ENCODE measurements at places on chromosomes 3 and 15.

DNA sequence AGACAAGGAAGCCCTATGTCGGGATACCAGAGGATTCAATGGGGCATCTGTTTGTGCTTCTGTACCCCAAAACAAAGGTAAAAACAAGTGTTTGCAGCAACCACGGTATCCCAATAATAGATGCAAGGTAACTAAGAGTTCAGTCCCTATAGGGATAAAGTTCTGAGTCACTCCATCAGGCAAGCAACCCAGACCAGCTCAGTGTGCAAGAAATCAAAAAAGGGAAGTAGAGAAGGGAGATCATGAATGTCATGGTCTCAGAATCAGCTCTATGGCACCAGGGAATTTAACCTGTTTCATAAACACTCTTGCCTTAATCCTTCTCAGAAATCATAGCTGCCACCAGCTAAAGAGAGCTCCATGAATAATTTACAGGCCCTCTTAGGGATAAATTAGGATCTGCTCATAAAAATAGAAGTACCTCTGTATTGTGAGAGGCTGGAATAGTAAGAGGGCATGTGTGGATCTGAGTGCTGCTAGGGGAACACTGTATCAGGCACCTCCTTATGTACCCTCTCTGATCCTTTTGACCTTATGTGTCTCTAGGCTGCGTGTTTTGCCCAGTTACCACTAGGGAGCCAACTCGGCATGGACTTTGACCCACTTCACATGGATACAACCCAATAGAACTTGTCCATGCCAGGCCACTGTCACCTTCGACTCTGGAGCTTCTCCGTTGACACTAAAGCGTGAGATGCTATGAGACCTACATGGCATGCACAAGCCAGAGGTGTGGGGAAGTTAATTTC is 754.6 kb downstream of the AGBL1 start:
- DNase-seq, result no peak

GRCh38 chr3:160886421-160886820 is 130.4 kb downstream of the PPM1L start:
- no peak for DNase-seq

DNA sequence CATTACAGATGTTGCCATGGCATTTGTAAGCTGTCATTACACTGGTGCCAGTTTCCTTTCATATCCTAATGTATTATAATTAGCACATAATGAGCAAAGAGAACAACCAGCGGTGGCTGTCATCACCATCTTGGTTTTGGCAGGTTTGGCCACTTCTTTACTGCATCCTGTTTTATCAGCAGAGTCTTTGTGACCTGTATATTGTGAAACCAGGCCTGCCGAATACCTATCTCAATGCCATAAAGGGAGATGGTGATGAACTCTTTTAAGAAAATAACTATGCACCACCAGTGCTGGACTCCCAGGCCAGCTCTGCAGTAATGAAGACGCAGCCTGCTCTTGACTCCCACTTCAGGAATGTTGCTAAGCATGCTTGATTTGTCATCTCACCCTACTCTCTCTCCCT is 458.1 kb upstream of the NR2F2 start:
- no peak for DNase-seq

DNA sequence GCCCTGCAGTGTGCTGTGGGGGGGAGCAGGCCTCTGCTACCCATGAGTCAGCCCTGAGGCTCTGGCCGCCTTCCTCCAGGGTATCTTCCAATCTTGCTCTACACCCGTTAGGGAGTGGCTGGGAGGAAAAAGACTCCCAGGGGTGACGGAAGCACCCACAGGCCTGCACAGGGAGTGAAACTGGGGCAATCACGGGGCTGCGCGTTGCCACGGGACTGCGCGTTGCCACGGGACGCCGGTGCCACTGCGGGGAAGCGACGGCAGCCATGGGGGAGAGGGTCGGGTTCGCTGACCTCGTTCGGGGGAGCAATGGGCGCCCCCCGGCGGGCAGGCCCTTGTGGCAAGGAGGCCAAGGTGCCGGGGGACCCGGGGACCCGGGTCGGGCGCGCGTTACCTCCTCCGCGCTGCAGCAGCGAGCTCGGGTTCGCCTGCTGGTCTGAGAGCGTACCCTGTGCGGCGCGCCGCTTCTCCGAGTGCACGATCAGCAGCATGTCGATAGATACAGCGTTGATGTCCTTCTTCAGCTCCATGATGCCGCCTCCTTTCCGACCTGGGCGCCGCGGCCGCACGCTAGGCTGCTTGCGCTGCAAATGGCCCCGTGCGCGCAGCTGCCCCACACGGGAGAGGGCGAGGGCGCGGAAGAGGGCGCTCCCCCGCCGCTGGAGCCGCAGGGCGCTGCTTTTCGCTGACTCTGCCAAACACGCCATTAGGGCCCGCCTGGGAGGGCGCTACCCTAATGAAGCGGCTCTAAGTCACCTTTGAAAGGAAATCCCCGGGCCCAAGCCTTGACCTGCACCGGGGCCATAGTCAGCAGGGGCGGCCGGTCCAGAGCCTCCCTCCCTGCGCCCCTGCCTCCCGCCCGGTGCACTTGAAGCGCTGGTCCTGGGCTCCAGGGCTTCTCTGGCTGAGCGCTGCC is at the start of gene KY:
KY (minus strand) TSS at position 592 of the 916 bp plus-strand sequence; CDS start at position 530, 62 bp downstream.
- no peak for DNase-seq

DNA sequence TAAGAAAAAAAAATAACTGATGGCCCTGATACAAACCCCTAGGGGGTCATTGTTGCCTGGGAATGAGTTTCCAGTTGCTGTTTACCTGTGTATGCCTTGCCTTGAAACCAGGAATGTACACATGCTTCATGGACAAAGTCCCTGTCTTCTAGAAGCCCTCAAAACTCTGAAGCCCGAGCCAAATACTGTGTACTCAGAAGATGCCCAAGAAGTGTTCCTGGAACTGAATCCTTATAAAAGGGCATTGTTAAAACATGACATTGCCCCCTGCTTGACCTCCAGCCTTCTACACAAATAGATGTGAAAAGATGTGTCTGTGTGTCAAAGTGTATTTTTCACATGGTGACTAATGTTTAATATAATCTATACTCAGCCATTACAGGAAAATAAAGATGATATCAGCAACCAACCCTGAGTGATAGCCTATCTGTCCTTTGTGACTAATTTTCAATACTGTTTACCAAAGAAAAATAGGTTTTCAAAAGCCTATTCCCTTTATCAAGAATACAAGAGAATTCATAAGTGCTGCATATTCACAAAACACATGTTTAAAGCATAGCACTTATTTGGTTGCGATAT is 325.9 kb downstream of the MECOM start:
- no peak for DNase-seq

- no peak for DNase-seq
Measured at GRCh38 chr15:47179988-47180387, 537.3 kb upstream of the SEMA6D start.

- DNase-seq, result no peak
Measured at GRCh38 chr15:83278191-83278590, 6.3 kb downstream of the BNC1 start.

GRCh38 chr3:98692787-98693473 is 70.2 kb upstream of the ST3GAL6 start:
- no peak for DNase-seq

DNA sequence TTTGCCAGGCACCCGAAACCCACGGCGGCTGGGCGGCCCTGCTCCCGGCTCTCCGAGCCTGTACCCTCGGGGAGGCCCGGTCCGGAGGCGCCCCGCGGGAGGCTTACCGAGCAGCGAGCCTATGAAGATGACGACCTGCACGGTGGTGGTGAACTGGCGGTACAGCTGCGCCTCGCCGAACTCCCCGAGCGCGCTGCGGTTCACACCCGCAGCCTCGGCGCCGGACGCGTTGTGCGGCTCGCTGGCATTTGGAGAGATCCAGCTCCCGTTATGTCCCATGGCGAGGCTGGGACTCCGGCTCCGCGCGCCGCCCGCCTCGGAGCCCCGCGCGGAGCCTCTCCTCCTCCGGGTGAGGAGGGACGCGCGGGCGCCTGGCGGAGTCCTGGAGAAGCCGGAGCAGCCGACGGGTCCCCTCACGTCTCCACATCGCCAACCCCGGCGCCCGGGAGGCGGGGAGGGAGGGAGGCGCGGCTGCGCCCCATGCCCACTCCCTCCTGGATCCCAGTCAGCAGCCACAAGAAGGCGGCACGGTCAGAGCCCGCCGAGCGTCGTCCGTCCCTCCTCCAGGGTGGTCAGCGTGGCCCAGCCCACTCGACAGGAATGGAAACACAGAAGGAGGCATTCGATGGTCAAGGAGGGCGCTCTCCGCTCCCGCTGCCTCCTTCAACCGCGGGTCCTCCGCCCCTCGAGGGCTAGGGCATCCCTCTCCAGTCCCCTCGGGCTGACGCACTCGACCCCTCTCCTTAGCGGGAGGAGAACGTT is at the start of gene GPR176:
GPR176 (minus strand) TSS at position 519 of the 762 bp plus-strand sequence; CDS start at position 279, 240 bp downstream.
- DNase-seq, result no peak

GRCh38 chr3:71476950-71477349 is 106.6 kb downstream of the FOXP1 start:
- no peak for DNase-seq

- DNase-seq, result no peak
Measured at GRCh38 chr3:71521940-71522876, 61.3 kb downstream of the FOXP1 start.

- DNase-seq, result no peak
Measured at GRCh38 chr3:158260392-158260791, 150.5 kb downstream of the RSRC1 start.

DNA sequence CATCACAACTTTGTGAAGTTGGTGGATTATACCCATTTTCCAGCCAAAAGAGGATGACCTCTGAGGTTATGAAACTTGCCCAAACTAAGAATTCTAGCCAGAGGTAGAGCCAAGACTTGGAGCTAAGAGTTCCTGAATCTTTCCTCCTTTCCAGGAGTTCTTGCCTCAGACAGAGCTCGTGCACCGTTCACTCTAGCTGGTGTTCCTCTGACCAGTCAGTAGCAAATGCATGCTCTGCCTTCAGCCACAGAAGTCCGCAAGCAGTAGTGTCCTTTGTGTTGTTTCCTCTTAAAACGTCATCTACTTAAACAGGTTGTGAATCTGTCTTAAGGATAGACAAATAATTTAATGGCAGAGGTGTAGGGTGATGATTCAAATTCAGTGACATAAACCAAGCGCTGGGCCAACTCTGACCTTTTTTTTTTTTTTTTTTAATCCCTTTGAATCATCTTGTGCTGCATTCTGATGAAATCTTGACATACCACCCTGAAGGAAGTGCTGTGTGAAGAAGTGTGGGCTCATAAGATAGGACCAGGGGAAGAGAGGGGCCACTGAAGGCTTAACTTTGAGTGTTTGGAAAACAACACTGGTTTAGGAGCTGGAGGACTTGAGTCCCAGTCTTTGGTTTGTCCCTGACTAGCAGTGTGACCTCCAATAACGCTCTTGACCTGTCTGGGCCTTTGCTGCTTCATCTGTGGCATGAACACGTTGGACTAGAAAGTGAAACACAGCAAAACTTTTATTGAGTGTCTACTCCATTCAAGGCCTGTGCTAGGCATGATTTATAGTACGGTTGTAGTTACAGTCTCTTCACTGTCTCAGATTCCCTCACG is 53.4 kb downstream of the ITPR1 start:
- DNase-seq, result no peak

DNA sequence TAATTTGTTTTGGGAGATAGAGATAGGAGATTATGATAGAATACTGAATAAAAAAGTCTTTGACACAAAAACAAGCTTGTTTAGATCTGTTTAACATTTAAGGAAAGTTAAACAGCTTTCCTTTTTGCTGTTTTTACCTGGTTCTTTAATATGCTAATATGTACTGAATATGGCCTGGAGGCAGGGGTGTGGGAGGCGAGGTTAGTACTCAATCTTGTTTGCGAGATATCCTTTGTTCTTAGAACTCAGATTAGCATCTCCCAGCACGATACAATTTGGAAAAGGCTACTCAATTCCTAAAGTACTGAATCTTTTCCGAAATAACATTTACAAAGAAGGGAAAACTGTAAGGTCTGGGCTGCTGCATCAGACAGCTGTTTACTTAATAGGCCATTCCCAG is 40.8 kb upstream of the ST3GAL6 start:
- no peak for DNase-seq

DNA sequence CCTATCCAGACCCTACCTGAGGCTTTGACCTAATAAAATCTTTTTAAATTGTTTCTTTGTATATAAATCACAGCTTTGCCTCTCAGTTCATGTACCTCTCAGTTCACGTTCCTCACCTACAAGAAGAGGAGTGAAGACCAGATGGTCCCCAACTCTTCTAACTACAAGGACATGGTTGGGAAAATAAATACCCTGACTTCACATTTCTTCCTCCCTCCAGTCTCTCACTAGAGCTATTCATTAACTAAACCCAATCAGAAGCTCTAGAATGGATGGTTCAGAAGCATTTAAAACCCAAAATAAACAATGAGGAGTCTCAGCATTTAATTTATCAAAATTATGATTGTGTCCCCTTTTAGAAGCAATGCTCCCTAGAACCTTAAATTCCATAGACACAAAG is 97.3 kb upstream of the AGTR1 start:
- no peak for DNase-seq

DNA sequence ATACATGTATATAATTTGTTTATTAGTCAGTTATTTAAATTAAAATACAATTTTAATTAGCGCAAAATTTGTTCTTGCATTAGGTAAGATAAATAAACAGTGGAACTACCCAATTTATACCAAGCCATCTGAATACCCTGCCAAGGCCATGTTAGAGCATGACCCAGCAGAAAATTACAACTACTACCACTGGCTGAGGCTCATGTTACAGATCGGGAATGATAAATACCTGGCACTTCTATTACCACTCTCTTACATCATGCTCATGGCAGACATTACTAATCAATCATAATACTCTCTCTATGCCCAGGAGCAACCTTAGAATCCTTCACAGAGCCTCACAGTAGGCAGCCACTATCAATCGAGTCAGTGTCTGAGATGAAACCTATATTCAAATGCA is 21.2 kb upstream of the LMOD3 start:
- DNase-seq, result no peak

GRCh38 chr15:34855893-34856292 is 60.5 kb upstream of the ACTC1 start:
- DNase-seq, result no peak

- DNase-seq, result no peak
Measured at GRCh38 chr3:114671741-114672510, 378.1 kb downstream of the TIGIT start.

GRCh38 chr3:64264501-64265109 is 39.3 kb upstream of the PRICKLE2 start:
- DNase-seq, result no peak

- DNase-seq, result no peak
Measured at GRCh38 chr15:48590723-48591122, 54.8 kb downstream of the FBN1 start.

GRCh38 chr3:102113421-102114041 is 264.2 kb downstream of the NFKBIZ start:
- no peak for DNase-seq

GRCh38 chr3:47634996-47635395 is 56.3 kb upstream of the CSPG5 start:
- no peak for DNase-seq

GRCh38 chr3:124850633-124851032 is 36.5 kb downstream of the ITGB5 start:
- no peak for DNase-seq

- no peak for DNase-seq
Measured at GRCh38 chr15:25565470-25566264, 126.8 kb upstream of the UBE3A start.

All from NCI-H2081 treated with DMSO at 0.1 percent for 48 hours (cell line).